ENCODE measurements at places on chromosomes 7 and 10.

GRCh38 chr7:121505540-121506182, 109.6 kb upstream of the FAM3C start:
- DNase-seq = no peak

DNA sequence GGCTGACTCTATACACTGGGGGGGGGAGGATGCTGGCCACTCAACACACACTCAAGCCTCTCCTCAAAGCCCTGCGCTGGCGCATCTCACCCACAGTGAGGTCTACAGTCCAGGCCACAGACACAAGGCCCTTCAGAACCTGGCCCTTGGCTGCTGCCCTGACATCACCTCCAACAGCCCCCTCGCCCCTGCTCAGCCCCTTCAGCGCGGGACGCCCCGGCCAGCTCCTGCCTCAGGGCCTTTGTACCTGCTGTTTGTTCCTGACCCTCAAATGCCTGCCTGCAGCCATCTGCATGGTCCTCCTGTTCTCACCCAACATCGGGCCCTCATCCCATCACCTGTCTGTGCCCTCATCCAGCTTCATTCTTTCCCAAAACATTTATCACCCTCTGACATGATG, 572.6 kb downstream of the DNAJB6 start:
- DNase-seq = no peak

DNA sequence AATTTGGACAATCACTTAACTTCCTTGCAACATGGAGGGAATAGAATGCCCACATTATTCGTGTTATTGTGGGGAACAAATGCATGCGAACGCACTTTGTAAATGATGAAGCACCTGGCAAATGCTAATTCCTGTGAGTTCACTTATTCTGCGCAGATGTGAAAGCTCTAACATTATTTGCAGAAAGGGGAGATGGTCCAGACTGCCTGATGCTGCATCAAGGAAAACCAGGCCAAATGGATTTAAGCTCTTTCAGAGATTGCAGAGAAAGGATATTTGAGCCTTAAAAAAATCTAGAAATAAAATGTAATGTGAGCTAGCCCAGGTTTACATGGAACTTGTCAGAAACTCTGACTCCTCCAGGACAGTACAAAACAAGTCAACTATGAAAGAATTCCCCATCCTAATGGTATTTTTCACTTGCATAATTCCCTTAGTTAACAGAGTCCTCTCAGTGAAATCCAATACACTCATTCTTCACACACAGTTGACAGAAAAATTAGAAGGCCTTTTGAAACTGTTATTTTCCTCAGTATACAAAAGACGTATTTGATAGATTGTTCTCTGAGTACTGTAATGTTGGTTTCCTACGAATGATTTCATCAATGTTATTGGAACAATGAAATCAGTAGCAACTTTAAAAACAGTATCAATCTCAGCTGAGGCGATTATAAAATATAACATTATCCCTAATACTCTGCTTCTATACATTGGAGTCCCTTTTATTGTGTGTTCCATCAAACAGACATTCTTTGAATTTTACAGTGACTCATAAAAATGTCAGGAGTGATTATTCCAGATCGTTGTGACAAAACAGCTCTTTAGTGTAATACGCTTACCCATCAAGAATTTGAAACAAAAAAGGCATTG, 136.3 kb upstream of the ANK3 start:
- no peak for DNase-seq

- DNase-seq = no peak
Observed at GRCh38 chr7:8363407-8364015, 69.9 kb upstream of the NXPH1 start.

GRCh38 chr7:47330561-47331178, 251.2 kb downstream of the TNS3 start:
- no peak for DNase-seq

Measured in lung microvascular endothelial cell (primary cell).